Dermis microvascular lymphatic vessel endothelial cell (primary cell): ENCODE measurements at places on chromosomes 12 and 14. TPM values are rescaled to one million over a fixed set of nuclear protein-coding genes. Genes with fewer than 3 reads are reported as not detected.
A peak's percentile ranks its signal among the peaks of the same experiment; 100 is the strongest.

DNA sequence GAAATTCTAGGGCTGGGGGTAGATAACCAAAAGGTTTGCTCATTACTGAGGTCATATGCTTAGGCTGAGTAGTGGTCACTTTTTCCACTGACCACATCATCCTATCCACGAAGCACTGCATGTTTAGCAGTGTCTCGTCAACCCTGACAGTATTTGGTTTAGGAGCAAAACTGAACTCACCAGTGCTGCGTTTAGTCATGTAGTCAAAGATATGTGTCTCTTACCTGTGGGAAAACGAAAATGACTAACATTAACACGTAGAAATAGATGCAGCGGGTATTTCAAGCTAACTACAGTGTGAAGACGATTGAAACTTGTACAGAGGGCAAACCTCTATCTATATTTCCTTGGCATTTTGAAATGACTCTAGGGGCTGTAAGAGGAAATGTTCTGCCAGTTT, 34.6 kb downstream of the MTHFD1 start:
- no peak for DNase-seq

- DNase-seq, result peak; percentile 67
Observed at GRCh38 chr14:85439696-85440328, 90.1 kb upstream of the FLRT2 start.

GRCh38 chr14:62885451-62885850, 159.8 kb downstream of the KCNH5 start:
- DNase-seq, result no peak

Gene GXYLT1
- 14.5 and 16.9 TPM in 2 replicates for total RNA-seq

GRCh38 chr12:127054531-127054930, 1212.4 kb upstream of the TMEM132C start:
- no peak for DNase-seq

DNA sequence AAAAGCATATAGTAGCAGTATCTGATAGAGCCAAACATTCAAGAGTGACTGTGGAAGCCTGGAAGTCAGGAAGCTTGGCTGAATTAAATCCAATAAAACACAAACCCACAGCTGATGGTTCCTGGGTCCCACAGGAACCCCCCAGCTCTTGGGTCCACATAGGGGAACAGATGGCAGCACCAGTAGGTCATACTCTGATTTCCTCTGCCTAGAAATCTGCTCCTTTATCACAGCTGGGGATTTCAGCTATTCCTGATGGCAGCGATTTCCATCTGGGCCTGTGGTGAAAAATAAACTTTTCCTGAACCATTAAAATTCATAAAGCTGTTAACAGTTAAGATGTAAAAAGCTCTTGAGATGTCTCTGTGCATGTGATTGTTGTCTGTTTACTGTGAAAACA, 202.0 kb upstream of the FRMD6 start:
- no peak for DNase-seq

DNA sequence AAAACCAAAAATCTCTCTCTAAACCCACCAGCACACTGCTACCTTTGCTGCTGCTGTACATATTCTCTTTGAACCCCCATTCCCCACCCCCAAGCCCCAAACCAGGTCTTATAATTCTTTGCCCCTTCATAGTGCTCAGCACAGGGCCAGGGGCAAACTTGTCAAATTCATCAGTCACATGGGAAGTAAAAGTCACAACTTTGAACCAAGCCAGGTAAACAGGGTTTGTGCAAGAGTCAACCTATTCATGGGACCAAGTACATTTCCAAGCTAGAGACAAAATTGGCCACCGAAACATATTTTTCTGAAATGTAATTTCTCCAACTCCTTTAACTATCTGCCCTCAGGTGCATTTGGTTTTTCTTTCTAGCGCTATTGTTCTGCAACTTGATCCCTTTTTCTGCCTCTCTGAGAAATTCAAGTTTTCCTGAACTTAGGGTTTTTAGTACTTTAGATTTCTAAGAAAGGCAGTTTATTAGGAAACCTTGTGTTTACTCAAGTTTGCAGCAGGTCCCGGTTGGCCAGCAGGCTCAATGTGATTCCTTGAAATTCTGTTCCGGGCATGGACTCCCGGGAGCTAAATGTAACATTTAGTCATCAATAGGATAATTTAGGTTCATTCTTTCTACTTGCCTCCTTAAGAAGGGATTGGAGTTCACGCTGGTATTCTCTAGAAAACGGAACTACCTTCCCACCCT, 230.5 kb downstream of the EFCAB11 start:
- no peak for DNase-seq

Gene CCDC196
- total RNA-seq, result not detected in 2 replicates

GRCh38 chr12:6553051-6553868, 2.6 kb downstream of the IFFO1 start:
- peak; percentile 51 for DNase-seq

GRCh38 chr12:18556161-18556560, 181.7 kb downstream of the PLCZ1 start:
- no peak for DNase-seq

DNA sequence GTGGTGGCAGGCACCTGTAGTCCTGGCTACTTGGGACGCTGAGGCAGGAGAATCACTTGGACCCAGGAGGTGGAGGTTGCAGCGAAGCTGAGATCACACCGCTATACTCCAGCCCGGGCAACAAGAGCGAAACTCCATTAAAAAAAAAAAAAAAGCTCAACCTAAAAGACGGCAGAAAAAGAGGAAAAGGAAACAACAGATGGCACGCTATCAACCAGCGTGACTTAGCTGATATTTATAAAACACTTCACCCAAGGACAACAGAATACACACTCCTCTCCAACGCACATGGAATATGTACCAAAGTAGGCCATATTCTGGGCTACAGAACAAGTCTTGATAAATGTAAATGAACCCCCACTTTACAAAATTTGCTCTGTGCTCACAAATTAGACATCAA, 34.0 kb upstream of the CLMN start:
- DNase-seq, result no peak

- DNase-seq, result peak; percentile 81
Observed at GRCh38 chr14:92866181-92866752, 56.7 kb upstream of the CHGA start.

DNA sequence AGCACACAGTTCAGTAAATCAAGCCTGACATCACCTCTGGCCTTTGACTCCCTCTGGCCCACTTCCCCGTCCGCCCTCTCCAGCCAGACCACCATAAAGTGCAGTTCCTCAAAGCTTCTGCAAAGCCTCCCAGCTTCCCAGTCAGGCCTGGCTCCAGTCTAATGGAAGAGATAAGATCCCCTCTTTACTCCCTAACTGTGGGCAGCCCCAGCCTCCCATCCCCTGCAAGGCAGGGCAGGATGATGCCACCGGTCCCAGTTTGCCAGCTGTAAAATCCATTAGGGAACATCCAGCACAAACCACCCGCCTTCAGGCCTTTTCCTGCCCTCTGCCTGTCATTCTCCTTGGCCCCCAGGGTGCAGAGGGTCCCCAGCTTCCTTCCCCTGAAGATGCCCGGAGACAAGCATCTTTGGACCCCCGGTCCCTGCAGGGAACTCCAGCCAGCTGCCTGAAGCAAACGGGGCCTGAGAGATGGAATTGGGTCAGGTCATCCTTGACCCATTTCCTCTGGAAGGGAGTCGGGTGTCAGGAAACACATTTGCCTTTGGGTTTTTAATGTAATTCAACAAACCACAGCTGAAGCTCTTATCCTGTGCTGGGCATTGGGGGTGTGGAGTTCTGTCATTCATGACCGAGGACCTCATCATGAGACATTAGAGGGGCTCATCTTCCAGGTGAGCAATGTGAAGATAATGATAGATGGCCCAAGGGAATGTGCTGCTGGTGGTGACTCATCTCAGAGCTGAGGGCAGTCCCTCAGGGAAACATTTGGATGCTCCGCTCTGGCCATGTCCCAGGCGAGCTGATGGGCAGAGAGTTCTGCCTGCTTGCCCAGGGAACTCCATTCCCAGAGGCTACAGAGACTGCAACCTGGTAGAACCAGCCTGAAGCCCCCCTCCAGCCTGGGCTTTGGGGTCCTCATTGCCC, 93.8 kb upstream of the CLMN start:
- no peak for DNase-seq

DNA sequence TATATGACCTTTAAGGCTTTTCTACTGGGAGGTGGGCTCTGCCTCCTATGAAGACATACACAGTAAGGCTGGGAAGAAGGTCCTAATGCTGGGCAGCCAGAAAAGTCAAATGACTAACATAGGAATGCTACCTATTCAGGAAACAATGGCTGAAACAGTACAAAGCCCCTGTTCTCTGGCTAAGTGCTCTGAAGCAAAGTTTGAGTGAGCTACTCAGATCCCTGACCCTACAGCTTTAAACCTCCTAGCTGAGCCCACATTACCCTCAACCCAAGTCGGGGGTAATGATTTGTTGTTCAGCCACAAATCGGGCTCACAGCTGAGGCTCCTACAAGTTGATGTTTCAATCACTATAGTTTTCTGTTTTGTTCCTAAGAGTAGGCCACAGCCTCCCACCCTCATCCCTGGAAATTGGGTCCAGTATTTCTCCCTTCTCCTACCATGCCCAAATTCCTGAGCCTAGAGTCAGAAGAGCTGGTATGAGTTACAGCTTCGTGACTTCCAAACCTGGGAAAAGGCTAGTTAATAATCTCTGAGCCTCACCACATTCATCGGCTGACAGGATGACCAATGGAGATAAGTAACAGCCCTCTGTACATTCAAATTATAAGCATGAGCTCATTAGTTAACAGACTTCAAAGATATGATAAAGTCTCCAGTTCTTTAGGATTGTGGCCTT, 46.5 kb downstream of the BTBD7 start:
- no peak for DNase-seq

- DNase-seq, result no peak
Observed at GRCh38 chr14:88191605-88192004, 131.5 kb downstream of the KCNK10 start.
